Stimulated activated naive B cell treated with anti-CD40 and anti-IgM and Interleukin-4, amounts not matched to agents 10 μg/mL and 1 μg/mL and 100 μg/mL, for 72 hours (primary cell): ENCODE measurements at places on chromosomes 13 and 19.

GRCh38 chr13:21884965-21885567 lies 214.2 kb downstream of the FGF9 start:
- no peak for DNase-seq

DNA sequence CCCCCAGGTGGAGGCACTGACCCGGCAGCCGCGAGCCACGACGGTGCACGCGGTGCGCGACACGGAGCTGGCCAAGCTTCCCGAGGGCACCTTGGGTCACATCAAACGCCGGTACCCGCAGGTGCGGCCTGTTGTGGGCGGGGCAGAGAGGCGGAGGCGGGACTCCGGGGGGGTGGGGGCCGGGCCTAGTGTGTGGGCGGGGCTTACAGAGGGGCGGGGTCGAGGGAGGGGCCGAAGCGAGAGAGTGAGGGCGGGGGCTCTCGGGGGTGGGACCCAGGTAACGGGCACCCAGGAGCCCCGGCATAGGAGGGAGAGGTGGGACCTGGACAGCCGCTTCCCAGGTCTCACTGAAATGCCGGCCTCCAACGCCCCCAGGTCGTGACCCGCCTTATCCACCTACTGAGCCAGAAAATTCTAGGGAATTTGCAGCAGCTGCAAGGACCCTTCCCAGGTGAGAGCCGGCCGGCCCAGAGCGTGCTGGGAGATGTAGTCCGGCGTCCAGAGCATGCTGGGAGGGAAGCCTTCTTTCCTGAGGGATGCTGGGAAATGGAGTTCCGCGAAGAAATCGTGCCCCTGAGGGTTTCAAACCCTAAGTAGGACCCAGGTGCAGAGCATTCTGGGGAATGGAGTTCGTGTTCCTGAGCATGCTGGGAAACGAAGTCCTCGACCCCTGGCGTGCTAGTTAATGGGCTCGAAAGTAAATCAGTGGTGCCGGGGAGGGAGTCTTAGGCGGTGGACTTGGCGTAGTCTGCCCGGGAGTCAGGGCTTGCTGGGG lies 15.7 kb downstream of the PNPLA6 start:
- DNase-seq: no peak

DNA sequence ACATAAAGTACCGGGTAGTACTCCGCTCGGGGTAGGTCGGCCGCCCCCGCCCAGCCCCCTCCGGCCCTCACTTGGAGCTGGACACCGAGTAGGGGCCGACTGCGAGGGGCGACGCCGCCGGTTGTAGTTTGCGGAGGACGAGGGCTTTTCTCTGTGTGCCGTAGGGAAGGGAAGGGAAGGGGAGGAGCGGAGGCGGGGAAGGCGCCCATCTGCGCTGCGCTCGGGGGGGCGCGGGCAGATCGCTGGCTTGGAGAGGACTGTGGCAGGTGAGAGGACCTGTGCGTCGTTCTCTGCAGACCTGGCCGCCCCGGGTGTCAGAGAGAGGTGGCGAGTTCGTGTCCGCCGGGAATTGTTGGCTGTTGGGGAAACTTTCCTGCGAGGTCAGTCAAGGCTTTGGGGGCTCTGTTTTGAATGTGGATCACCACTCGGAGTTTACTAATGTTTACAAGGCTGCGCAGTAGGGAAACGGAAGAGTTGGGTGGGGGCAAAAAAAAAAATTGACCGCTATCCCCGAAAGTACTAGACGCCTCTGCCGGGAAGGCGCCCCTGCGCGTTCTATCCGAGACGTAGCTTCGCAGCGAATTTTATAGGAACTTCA lies 1.4 kb downstream of the ING1 start:
- no peak for DNase-seq

GRCh38 chr13:32823597-32823996 lies 192.6 kb upstream of the KL start:
- DNase-seq: no peak

GRCh38 chr19:41821003-41821735 lies 23.3 kb downstream of the LYPD4 start:
- DNase-seq: peak; percentile 53

DNA sequence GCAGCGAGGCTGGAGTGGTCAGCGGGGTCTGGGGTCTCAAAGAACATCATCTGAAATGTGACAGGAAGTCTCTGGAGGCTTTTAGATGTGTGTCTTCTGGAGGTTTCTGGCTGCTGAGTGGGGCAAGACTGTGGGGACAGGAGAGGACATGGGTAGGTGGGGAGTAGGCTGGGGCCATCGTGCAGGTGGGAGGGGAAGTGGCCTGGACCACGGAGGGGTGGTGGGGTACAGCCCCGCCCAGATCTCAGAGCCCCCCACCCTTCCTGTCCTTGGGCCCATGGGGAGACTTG lies 6.2 kb downstream of the AP1M1 start:
- DNase-seq: no peak

DNA sequence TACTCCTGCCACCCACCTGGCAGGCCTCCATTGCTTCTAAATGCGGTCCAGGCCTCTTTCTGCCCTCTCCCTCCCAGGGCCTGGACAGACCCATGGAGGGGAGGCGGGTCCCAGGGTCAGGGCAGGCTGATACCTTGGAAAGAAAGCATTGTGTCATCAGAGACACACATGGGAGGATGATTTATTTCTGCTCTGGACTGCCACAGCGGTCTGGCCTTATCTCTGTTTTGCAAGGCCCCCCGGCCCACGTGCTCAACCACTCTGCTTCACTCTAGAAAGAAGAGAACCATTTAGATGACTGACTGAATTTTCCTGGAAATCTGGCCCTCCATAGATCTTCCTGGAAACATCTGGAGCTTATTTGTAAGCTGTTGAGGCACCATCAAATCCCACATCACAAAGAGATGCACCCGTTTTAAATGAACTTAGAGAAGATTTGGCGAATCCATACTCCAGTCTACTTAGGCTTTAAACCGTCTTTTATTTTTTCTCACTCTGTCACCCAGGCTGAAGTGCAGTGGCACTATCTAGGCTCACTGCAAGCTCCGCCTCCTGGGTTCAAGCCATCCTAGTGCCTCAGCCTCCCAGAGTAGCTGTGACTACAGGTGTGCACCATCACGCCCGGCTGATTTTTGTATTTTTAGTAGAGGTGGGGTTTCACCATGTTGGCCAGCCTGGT lies 48.3 kb upstream of the URI1 start:
- DNase-seq: no peak

GRCh38 chr13:24617256-24618010 lies 62.8 kb upstream of the ATP12A start:
- DNase-seq: no peak

GRCh38 chr13:101917475-101917810 lies 465.0 kb downstream of the ITGBL1 start:
- no peak for DNase-seq

DNA sequence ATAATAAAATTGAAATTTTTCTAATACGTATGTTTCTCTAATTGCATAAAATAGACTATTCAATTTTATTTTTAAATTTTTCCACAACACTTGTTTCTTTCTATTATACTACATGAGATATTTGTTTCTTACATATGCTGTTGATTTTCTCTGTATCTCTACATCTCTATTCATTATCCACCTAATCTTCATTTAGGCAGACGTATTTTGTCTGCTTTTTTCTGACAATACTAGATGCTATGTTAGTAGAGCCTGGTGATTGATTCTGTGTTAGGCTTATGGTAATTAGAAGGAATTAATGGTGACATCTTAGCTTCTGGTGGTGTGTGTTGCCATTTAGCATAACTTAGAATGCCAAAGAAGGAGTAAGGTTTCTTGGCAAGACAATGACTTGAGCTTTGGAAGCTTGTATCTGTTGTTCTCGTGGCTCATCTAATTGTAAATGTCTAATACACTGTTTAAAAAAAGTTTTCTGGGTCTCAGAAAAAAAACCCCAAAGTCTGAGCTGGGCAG lies 1610.7 kb upstream of the PCDH20 start:
- DNase-seq: no peak

DNA sequence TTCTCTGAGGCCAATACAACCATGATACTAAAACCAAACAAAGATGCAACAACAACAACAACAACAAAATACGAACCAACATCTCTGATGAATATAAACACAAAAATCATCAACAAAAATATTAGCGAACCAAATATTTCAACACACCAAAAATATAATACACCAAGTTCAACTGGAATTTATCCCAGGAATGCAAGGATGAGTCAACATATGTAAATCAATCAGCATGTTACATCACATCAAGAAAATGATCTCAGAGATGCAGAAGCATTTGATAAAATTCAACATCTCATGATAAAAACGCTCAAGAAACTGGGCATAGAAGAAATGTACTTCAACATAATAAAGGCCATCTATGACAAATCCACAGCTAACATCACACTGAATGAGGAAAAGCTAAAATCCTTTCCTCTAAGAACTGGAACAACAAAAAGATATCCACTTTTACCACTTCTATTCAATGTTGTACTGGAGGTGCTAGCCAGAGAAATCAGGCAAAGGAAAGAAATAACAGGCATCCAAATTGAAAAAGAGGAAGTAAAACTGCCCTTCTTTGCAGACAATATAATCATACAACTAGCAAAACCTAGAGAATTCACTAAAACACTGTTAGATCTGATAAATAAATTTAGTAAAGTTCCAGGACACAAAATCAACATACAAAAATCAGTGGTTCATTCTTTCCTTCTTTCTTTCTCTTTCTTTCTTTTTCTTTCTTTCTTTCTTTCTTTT lies 2448.7 kb upstream of the PCDH20 start:
- no peak for DNase-seq

GRCh38 chr13:71877256-71877653 lies 10.3 kb upstream of the DACH1 start:
- DNase-seq: no peak

GRCh38 chr13:23609874-23610576 lies 39.8 kb downstream of the TNFRSF19 start:
- no peak for DNase-seq

DNA sequence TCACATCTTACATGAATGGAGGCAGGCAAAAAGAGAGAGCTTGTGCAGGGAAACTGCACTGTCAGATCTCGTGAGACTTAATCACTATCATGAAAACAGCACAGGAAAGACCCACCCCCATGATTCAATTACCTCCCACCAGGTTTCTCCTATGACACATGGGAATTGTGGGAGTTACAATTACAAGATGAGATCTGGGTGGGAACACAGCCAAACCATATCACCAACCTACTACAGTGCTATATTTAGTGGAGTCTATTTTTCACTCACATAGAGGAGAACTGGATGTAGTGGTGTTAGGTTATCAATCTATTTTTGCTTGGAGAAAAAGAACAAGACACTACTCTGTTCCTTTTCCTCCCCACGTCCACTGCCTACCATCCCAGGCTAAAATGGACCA lies 276.6 kb downstream of the KCTD12 start:
- DNase-seq: no peak

DNA sequence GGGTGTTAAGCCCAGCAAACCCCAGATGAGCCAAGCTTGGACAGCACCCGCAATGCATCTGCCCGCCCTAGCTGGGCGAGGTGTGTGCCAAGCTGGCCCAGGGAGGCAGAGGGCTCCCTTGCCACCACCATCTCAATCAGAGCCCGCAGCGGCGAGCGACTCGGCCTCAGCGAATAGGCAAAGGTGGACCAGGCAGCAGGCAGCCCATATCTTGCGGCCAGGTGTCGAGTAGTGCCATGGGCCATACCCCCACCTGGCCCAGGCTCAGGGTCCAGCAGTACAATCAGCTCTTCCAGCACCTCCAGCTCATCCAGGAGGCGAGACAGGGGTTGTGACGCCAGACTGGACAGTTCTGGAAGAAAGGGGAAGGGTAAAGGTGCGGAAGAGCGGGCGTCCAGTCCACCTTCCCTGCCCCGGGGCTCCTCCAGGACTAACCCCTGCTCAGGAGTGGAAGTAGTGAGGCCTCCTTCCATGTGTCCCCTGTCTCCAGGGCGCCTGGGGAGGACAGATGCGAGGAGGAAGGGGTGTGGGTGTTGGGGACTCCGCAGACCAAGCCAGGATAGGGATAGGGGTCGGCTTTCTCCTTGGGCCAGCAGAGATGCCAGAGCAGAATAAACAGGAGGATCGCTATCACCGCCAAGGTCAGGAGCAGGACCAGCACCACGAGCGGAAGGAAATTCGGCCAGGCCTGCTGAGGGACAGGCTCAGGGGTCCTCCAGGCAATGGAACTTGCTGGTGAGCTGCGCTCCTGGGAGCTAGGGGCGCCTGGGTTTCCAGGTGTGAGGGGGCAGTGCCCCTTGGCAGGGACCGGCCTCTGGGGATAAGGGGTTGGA lies 2.8 kb downstream of the IGFLR1 start:
- no peak for DNase-seq

DNA sequence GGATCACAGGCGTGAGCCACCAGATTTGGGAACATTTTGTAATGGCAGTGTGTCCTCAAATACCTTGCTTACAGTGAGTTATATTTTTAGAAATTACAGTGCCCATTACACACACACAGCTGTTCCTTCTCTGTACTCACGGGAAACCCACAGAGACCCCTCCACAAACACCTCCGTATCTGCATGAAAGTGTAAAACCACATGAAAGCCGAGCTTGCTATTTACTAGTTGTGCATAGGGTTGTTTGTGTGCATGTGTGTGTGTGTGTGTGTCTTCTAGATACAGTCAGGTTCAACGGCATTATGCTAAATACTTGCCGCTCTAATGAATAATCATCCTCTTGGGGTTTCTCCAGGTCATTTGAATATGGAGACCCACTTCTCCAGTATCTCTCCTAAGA lies 22.3 kb upstream of the LILRA2 start:
- DNase-seq: no peak

DNA sequence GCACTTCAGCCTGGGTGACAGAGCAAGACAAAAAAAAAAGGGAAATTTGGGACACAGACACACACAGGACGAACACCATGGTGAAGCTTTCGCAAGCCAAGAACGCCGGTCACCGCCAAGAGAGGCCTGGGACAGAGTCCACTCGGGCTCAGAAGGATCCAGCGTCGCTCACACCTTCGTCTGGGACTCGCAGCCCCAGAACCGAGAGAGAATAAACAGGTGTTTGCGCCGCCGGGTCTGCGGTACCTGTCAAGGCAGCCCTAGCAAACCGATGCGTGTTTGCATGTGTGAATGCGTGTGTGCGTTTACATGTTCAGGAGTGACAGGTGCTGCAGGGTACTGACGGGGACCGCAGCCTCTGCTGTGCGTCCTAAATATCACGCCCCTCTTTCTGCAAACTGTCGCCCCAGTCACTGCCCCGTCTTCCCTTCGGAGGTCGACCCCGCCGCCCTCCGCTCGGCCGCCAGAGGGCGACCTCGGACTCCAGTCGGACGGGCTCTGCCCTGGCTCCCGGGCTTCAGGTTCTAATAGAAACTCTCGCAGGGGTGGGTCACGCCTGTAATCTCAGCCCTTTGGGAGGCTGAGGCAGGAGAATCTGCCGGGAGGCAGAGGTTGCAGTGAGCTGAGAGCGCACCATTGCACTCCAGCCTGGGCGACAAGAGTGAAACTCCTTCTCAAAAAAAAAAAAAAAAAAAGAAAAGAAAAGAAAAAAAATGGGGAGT lies 11.8 kb upstream of the CSNK1G2 start:
- peak; percentile 78 for DNase-seq

GRCh38 chr19:2215281-2215751 lies 20.8 kb downstream of the PLEKHJ1 start:
- no peak for DNase-seq

DNA sequence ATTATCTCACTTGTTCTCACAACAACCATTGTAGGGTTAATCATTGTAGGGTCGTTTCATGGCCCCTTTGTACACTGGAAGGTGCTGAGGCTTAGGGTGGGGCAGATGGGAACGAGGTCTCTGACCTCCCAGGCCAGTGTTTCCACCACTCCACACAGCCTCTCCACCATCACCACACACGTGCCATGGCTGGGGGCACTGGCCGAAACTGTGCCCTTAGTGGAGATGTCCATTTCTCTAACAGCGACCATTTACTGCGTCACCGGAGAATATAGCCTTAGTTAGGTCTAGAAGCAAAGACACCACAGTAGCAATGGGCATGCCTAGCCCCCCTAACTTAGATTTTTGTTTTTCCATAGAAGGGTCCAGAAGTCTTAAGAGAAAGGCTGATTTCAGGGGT lies 36.5 kb downstream of the COL4A1 start:
- DNase-seq: no peak

- DNase-seq: no peak
Measured at GRCh38 chr19:33515921-33516320, 5.7 kb downstream of the PEPD start.
